ENCODE measurements at places on chromosomes 3 and 15.

- DNase-seq = no peak
Observed at GRCh38 chr3:14902719-14903118, 44.7 kb upstream of the NR2C2 start.

DNA sequence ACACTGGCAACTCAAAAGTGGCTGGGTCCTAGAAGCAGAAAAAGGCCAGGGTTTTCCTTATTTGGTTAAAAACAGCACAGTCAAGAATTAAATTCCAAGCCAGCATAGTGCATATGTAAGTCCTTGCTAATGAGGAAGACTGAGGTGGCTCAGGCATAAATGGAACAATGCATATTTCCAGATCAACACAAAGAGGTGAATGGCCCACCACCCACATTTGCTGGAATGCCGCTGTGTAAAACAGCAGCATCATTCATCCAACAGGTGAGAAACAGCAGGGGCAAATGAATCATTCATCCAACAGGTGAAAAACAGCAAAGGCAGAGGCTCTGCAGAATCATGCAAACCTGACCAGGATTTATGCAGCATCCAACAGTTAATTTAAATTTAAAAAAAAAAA, 32.9 kb downstream of the GPR176 start:
- DNase-seq = no peak

GRCh38 chr15:29651476-29652233, 170.6 kb downstream of the TJP1 start:
- DNase-seq = no peak

GRCh38 chr3:4821338-4821737, 157.9 kb upstream of the BHLHE40 start:
- DNase-seq = peak; percentile 2

GRCh38 chr3:94779699-94780098, 716.8 kb downstream of the NSUN3 start:
- DNase-seq = no peak

- DNase-seq = no peak
Observed at GRCh38 chr3:158846803-158847451, 45.1 kb downstream of the MFSD1 start.

GRCh38 chr3:64244011-64244942, 19.0 kb upstream of the PRICKLE2 start:
- peak; percentile 24 for DNase-seq

Measured in HepG2 (cell line).